ENCODE measurements at places on chromosomes 6 and 20. TPM values are rescaled to one million over a fixed set of nuclear protein-coding genes. Genes with fewer than 3 reads are reported as not detected.

GRCh38 chr6:164533045-164533362 is 776.4 kb downstream of the C6orf118 start:
- DNase-seq, result no peak

- no peak for DNase-seq
Measured at GRCh38 chr6:150486048-150486447, 113.6 kb upstream of the PLEKHG1 start.

Gene KHDC1L
- 1.2 TPM for total RNA-seq

DNA sequence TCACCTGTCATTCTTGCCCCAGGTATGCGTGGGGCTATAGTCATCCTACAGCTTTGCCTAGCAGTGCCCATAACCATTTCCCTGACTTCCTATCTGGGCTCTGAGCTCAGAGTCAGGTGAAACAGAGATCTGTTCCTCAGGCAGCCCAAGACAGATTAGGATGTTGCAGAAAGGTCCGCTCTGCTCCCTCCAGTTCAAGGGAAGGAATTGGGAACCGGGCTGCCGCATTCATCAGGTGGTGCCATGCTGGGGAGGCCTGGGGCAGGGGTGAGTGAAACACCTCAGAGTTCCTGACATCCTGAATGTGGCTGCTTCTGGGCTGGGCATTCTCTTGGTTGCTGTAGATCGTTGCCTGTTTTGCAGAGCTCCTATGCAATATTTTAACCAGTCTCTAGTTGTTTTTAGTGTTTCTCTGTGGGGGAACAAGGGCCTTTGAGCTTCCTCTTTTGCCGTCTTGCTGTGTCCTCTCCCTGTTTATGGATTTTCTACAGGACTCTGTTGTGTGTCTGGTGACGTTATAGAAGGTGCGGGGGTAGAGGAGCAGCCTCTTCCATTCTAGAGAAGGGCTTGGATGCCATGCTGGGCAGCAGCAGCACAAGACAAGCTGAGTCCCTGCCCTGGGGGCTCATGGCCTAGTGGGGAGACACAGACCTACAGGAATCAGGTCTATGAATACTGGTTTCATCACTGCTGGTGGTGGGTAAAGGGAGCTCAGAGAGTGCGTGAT is 9.2 kb downstream of the ENTPD6 start:
- DNase-seq, result no peak

DNA sequence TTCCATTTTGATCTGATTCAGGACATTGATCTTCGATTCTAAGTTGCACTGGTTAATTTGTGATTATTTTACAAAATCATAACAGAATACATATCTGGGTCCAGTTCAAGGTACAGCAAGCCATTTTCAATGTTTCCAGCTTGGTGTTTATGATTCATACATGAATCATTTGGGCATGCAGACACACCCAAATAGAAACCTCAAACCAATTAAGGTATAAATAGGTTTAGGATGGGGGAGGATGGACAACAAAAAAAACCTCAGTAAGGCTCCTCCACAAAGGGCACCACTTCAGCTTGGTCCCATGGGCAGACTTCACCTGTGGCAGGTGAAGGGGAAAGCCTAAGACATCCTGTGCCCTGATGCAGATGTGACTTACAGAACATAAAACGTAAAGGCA is 192.7 kb downstream of the KHDC1L start:
- no peak for DNase-seq

- no peak for DNase-seq
Measured at GRCh38 chr20:34951652-34952051, 4.0 kb downstream of the GSS start.

- no peak for DNase-seq
Measured at GRCh38 chr20:8154638-8155037, 22.6 kb downstream of the PLCB1 start.

GRCh38 chr20:34887023-34887422 is 10.6 kb downstream of the ACSS2 start:
- no peak for DNase-seq

GRCh38 chr6:74087899-74088298 is 391.9 kb downstream of the CD109 start:
- no peak for DNase-seq

GRCh38 chr20:63641792-63642523 is 11.3 kb downstream of the STMN3 start:
- DNase-seq, result peak; percentile 97

Gene STMND1
- not detected for total RNA-seq

Gene FAM217A
- not detected for total RNA-seq

Gene TOX2
- 0.41 TPM for total RNA-seq

Gene SH3BGRL2
- total RNA-seq, result 23.6 TPM

DNA sequence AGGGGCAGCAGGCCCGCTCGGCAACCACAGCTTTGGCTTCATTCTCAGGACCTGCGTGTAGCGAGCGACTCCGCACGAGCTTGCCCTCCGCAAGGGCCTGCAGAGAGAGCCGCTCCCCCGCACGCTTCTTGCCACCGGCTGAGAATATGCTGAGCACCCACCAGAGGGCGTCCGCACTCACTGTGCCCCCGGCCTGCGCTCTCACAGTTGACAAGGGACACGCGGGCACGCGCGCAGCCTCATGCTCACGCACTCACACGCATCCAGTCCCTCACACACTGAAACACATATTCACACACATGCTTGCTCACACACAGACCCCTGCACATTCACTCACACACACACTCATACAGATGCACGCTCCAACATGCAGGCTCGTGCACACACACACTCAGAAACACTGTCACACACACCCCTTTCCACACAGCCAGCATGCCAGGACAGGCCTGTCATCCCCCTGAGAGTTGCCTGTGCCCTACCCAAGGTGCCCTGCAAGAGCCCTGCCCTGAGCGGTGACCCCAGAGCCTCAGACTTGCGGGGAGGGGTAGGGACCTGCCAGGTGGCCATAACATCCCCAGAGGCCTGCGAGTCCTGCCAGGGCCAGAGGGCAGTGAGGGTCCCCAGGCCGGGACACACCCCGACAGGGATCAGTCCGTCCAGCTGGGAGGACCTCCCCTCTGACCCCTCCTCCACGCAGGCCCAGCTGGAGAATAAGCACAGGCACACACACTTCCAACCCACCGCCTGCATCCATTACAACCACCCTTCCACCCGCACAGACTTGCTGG is 174.1 kb downstream of the BMP7 start:
- peak; percentile 72 for DNase-seq

GRCh38 chr6:18323935-18324705 is 59.8 kb upstream of the DEK start:
- peak; percentile 17 for DNase-seq

Gene C6orf15
- total RNA-seq, result not detected

Gene BMP5
- total RNA-seq, result 3.3 TPM

GRCh38 chr20:33079259-33079658 is at the start of gene BPIFB4:
Gene BPIFB4, plus strand, starts transcription at chr20:33079643. Its CDS starts 1,884 bp downstream, at chr20:33081527.
- no peak for DNase-seq

DNA sequence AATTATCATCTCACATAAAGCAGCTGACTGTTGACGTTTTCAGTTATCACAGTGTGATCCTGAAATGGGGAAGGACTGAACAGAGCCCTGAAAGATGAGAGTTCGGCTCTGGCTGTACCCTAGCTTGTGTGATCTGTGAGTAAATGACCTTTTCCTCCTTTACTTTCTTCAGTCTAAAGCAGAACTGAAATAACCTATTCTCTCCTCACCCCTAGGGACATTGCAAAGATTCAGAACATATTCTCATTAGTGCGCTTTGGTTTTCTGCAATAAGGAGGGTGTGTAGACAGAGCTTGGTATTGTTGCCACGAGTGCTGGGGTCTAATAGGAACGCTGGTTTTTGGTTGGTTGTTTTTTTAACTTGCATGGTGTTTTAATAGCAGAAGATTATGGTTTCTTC is 16.7 kb downstream of the FARS2 start:
- no peak for DNase-seq

Gene SAMHD1
- total RNA-seq, result 48.5 TPM

DNA sequence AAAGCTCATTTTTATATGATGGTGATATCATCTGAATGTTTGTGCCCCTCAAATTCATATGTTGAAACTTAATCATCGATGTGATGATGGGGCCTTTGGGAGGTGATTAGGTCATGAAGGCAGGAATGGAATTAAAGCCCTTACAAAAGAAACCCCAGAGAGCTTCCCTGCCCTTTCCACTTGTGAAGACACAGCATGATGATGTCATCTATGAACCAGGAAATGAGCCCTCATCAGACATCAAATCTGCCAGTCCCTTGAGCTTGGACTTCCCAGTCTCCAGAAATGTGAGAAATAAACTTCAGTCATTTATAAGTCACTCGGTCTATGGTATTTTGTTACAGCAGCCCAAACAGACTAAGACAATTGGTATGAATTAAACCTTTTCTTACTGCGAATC is 153.1 kb downstream of the MYB start:
- no peak for DNase-seq

Gene NFATC2
- 0.41 TPM for total RNA-seq

Gene CRIP3
- total RNA-seq, result 4.5 TPM

Gene SF3B5
- total RNA-seq, result 43.6 TPM

Measured in frontal cortex (tissue), 4 donors.